ENCODE measurements at places on chromosomes 6 and 20.

DNA sequence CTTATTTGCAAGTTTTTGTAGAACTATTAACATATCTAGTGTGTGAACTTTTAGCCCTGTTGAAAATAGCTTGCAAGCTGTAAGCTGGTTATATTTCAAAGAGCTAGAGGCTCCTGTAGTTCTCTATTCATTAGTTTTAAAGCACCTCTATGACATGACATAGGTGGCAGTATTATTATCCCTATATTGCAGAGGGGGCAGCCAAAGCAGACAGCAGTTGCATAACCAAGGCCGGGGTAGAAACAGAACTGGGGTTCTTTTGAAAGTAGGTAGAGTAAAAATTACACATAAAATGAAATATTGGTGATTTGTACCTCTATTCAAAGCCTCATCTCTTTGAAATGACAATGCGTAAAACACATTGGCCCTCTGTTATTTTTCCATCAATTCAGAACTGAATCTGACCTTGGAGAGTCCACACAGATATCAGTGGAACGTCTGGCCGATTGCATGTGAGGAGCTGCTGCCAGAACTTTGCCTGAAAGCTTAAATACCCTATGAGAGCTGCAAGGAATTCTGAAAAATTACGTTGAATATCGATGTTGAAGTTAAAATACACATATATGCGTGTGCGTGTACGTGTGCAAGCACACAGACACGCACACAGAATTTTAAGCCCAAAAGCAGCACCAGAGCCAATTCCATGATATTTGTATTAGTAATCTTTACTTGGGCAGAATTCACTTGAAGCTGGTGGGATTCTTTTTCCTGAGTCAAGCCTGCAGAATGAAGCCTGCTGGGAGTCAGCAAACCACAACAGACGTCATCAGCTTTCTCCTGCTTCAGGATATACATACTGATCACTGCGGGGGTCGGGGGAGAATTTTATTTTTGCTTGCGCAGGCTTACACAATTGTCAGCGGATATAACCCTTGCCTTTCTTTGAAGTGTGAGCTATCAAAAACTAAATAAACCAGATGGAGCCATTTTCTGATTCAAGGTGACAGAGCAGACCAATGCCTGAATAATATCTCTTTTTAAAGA lies 163.2 kb downstream of the PDE7B start:
- DNase-seq: no peak

GRCh38 chr6:18362058-18362561 lies 25.0 kb upstream of the RNF144B start:
- no peak for DNase-seq

DNA sequence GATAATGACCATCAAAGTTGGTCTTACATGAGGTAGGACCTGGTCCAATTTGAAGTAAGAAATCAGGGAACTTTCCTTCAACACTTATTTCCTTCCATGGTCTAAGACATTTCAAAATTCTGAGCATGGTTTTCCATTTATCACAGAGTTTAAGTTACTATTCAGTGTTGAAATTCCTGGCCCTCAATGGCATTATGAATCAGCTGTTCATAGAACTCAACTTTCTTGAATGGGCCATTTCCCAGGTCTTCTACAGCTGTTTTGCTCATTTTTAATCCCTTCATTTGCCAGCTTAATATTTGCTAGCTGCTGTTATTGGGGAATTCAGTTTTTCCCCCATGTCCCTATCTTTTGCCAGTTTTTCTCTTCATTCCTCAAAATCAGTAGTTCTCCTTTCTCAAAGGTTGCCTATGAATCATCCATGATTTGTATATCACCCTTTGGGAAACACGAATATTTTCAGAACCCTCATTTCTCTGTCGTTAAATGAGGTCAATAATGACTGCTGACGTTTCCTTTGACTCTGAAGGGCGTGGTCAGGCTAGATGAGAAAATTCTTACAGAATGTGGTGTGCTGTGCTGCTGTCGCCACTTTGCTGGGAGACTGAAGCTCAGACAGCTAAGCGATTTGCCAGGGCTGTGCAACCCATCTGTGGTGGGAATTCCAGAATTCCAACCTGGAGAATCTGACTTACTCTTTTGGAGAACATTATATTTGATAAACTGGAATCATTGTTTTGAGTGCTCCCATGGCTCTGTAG lies 216.5 kb upstream of the FLRT3 start:
- DNase-seq: no peak

- DNase-seq: no peak
These were observed 34.6 kb upstream of the CALHM6 start for GRCh38 chr6:116426551-116426950.

- DNase-seq: no peak
These were observed 363.9 kb downstream of the UTRN start for GRCh38 chr6:144649085-144649484.

DNA sequence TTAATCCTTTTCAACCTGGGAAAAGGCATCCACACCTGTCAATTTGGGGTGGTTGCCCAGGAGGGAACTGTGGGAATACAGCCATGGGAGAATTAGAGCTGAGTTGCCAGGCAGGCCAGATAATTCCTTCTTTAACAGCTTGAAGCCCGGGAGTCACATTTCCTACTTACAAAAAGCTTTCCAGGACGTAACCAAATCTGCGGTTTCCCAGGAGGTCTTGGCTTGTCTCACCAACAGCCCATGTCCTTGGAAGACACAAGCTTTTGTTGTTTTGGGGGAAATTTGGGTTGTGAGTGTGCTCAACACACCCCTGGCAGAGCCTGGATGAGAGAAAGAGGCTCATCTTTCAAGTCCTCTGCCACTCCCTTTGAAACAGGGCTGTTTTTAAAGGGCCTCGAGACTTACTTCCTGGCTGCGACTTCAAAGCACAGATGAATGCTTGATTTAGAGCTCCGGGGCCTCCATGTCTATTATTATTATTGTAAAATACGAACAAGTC lies 465.9 kb upstream of the BTBD3 start:
- DNase-seq: peak; percentile 4

DNA sequence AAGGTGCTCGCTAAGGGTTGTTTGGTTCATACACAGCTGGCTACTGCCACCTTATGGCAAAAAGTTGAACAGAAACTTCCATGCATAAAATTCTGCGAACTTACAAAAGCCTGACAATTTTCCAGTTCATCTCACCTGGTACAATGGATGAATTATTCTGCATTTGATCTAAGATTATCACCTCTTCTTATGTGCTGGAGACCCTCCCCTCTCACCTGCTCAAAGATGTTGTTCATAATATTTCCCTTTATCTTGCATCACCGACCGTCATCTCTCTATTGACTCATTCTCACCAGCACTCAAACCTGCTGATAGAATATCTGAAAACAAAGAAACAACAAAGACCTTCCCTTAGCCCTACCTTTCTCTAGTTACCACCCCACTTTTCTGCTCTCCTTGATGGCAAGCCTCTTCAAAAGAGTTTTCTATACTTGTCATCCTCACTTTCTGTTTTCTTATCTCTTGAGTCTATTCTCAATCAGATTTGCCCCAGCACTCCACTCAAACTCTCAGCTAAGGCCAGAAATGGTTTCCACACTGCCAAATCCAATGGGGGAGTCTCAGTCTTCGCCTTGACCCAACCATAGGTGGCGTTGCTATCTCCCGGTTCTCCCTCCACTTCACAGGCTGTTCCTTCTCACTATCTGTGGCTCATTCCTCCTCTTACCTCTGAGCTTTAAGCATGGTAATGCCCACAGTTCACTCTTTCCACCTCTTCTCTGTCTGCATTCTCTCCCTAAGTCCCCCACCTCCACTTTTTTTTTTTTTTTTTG lies 25.8 kb downstream of the SNRNP48 start:
- DNase-seq: peak; percentile 30

- DNase-seq: no peak
These were observed 26.4 kb upstream of the FAM83C start for GRCh38 chr20:35318502-35319157.

GRCh38 chr20:38108986-38109541 lies 56.0 kb downstream of the TGM2 start:
- no peak for DNase-seq

DNA sequence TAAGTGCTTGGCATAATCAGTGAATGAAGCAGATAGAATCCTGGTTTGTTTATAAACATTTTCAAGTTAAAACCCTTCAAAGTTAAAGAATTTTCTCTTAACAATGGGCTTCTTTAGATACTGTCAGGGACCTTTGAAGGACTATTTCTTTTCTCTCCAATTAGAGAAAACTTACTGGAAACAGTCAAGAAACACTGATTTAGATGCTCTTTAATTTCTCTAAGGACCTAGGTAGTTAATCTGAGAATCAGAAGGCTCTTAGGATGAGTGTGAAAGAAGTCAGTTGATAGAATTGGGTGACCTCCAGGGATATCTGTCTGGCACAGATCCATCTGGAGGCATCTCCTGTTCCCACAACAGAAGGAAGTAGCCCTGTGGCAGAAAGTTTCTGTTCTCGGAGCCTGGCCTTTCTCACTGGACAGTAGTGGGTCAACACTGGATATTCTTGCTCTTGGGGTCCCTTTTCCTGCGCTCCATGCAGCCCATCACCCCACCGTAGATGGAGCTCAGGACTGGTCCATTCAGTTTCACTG lies 22.5 kb downstream of the KIAA0408 start:
- no peak for DNase-seq

- no peak for DNase-seq
These were observed 32.3 kb downstream of the C20orf203 start for GRCh38 chr20:32641464-32641863.

- no peak for DNase-seq
These were observed 17.5 kb upstream of the ZBTB2 start for GRCh38 chr6:151408858-151409257.

DNA sequence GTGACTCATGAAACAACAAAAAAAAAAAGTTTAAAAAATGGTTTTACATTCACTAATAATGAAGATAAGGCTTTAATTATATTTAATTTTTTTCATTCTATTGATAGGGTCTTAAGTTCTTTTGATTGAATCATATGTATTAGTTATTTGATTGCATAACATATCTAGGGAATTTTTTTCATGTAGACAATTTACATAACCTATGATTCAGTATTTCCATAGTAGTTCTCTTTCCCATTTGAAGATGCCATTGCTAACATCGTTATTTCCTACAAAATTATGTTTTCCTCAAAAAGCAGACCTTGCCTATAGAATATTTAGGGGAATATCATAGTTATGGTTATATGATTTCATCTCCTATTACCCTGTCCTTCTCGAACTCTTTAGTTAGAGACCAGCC lies 463.4 kb downstream of the TFAP2B start:
- DNase-seq: no peak

DNA sequence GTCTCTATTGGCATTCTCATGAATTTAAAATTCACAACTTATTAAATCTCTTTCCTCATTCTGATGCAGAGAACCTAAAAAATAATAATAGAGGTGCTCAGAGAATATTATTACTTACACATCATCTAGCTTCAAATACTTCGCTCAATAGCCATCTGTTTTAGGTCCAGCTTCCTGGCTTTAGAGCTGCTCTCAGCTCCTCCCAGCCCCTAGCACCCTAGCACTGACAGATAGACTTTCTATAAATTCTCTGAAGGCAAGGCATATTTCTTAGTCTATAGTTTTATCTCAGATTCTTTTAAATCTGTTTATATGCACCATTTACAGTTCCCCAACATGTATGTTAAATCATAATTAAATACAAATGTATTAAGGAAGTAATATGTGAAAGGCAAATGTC lies 281.3 kb downstream of the PTPRK start:
- DNase-seq: no peak

DNA sequence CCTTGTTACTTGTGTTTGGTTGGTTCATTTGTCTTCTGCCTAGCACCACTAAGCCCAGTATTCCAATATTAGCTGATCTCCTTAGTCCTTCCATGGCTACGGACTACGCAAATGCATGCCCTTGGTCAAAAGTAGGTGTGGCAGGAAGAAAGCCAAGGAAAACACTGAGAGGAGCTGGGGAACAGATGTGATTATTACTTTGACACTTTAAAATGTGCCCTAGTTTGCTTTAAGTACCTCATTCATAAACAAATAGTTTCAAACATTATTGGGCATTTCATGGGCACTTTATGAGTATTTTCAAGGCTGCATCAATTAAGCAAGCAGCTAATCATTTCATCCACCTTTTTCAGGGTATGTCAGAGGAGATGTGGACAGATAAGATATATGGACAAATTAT lies 60.1 kb upstream of the HDDC2 start:
- DNase-seq: no peak

GRCh38 chr6:46243754-46244153 lies 73.0 kb upstream of the ENPP5 start:
- DNase-seq: no peak

- peak; percentile 20 for DNase-seq
These were observed 201.9 kb upstream of the CST7 start for GRCh38 chr20:24747010-24747712.

DNA sequence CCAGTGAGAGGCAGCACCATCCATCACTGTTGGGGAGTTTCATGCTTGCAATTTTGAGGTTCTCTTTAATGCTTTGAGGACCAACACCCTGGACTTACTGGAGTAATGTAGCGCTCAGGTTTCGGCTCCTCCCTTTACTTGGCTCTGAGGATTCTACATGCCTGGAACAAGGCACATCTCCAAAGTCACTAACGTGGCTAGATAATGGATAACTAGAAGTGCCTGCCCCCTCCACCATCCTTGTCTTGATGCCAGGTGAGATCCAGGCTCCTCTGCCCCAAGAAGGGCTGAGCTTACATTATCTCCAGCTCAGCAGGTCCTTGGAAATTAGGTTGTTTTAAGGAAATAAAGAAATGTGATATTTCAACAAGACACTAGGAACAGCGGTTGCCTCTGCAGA lies 75.5 kb upstream of the ZNFX1 start:
- DNase-seq: no peak

- DNase-seq: no peak
These were observed 16.6 kb downstream of the CHMP4B start for GRCh38 chr20:33827634-33828325.

DNA sequence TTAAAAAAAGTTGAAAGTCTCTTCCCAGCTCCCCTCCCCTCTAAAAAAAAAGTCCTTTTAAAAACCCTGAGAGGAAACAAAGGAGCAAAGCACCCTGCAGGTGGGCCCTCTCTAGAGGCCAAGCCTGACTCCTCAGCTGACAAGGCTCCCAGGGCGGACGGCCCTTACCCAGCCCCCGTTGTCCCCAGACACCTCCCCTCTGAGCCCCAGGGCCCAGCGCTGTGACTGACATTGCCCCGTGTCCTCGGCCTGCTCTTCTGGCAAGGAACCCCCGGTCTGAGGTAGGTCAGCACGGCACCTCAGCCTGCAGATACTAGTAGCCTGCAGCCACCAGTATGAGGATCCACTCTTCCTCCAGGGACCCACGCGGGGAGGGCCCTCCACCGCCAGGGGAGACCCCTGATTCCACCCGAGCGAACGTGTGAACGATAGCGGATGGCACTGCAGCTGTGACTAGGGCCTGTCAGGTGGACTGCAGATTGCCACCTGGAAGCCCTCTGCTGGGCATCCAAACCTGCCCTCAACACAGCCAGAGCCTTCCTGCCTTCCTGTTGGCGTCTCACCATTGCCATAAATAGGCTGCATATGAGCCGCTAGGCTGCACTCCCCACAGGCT lies 34.2 kb downstream of the FOXC1 start:
- no peak for DNase-seq

- DNase-seq: no peak
These were observed 133.1 kb upstream of the PRDM1 start for GRCh38 chr6:105952772-105953690.

- DNase-seq: no peak
These were observed 54.4 kb downstream of the PCNA start for GRCh38 chr20:5065166-5065878.

GRCh38 chr20:12764053-12764452 lies 244.7 kb upstream of the SPTLC3 start:
- no peak for DNase-seq

GRCh38 chr6:135667691-135668455 lies 170.3 kb upstream of the AHI1 start:
- peak; percentile 4 for DNase-seq

- no peak for DNase-seq
These were observed 42.5 kb upstream of the ADGRF1 start for GRCh38 chr6:47084610-47085009.
